Urinary bladder (tissue), 4 donors: ENCODE measurements at places on chromosomes 6 and 20. TPM values are rescaled to one million over a fixed set of nuclear protein-coding genes. Genes with fewer than 3 reads are reported as not detected.

DNA sequence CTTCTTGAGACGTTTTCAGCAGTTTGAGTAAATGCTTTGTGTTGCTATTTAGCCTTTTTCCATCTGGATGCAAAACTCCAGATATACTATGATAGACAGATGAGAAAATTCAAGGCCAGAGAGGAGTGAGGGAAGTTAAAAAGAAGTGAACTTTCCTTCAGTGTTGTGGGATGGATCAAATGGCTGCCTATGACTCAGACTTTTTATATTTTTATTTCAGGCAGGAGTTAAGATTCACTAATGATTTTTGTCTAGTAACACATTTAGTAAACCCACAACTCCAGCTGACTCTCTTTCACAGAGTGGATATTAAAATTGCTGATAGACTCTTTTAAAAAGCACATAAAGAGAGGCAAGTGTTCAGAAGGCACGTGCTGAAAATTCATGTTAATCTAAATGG is 23.2 kb upstream of the PTCHD4 start:
- DNase-seq = no peak

DNA sequence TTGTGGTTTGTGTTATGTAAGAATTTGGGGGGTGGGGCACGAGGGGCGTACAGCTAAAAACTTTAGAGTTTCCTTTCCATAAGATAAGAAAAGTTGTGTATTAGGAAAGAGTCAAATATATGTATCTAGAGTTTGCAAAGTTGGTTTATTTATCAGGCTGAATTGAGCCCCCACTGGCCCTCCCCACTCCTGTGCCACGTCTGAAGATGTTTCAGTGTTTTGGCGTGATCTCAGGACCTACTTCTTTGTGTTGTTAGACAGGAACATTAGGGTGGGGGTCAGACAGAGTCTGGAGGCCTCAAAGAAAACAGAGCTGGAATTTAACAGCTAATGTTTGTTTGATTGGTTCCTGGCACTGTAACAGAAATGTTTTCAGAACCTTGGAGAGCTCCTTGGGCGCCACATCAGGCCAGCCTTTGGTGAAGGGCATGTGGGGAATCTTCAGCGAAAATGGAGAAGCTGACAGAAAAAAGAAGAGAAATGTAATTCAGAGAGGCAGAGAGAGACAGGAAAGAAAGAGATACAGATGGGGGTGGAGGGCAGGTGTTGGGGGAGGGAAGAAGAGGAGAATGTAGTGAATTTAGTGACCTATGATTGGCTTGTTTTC is 674 bp downstream of the NRSN1 start:
- DNase-seq = peak; percentile 72

GRCh38 chr20:2865630-2866029 is 7.7 kb upstream of the PTPRA start:
- DNase-seq = no peak

The CRISP3 gene
- 0.65 TPM for polyA plus RNA-seq

DNA sequence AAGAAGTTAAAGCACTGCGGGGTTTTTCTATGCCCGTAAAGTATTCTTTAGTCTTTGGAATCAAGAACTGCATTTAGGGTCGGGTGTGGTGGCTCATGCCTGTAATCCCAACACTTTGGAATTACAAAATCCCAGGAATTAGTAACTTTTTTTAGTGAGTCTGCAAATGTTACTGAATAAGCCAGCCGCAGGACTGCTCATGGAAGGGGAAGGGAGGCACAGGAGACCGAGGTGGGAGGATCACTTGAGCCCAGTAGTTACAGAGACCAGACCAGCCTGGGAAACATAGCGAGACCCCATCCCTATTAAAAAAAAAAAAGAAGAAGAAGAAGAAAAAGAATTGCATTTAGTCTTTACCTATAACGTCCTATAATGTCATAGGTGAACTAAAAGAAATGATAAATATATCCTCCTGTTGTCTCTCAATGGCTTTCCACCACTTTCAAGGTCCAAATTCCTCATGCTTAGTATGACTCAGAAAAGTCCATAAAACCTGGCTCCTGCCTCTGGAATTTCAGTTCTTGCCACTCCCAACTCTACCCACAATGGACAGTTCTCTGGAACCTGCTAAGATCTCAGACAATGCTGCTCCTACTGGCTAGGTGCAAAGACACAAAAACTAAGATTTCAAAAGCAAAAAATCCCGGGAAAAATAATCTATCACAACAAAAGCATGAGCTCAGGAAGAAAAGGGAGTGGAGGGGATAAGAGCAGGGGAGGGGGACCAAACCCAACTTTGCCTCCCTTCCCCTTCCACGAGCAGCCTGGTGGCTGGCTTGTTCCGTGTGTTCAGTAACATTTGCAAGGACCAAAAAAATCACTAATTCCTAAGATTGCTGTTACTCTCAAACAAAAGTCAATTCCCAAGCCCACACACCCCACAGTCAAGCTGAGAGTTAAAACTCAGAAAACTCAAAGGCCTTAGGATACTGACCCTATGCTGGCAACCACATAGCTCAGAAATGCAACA is 39.0 kb downstream of the B4GALT5 start:
- no peak for DNase-seq

- no peak for DNase-seq
Measured at GRCh38 chr6:160013987-160014868, 45.3 kb downstream of the IGF2R start.

GRCh38 chr6:82072121-82072521 is 175.4 kb downstream of the IBTK start:
- no peak for DNase-seq

GRCh38 chr20:1298166-1298565 is 30.8 kb downstream of the SDCBP2 start:
- DNase-seq = no peak

The TUBE1 gene
- 19.5 TPM for polyA plus RNA-seq
